Brain pericyte (primary cell): ENCODE measurements at places on chromosomes 3 and 15.
A peak's percentile ranks its signal among the peaks of the same experiment; 100 is the strongest.

DNA sequence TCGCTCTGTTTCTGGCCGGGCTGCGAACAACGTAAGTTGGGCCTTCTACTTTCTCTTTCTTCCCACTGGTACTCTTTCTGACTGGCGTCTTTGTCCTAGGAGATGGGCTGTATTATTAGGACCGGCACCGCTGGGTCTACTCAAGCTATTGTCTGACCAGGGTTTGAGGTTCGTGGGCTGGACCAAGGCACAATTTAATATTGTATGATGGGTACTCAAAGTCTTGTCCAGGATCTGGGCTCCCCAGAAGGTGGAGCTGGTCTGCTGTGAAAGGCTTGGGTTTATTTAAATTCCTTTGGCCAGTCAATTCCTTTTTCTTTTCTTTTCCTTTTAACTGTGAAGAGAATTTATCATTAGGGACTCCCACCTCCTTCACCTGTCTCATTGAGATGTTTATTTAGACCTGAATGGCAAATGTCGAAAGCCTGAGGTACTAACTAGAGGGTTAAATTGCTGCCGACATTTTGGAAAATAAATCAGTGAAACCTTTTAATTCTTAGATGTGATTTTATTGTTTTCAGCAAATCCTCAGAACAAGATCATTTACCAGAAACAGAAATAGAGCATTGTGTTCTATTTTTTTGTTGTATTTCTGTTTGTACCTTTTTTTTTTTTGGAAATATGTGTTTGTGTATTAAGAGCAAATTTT lies 410 bp downstream of the LRRC49 start:
- DNase-seq = peak; percentile 40

DNA sequence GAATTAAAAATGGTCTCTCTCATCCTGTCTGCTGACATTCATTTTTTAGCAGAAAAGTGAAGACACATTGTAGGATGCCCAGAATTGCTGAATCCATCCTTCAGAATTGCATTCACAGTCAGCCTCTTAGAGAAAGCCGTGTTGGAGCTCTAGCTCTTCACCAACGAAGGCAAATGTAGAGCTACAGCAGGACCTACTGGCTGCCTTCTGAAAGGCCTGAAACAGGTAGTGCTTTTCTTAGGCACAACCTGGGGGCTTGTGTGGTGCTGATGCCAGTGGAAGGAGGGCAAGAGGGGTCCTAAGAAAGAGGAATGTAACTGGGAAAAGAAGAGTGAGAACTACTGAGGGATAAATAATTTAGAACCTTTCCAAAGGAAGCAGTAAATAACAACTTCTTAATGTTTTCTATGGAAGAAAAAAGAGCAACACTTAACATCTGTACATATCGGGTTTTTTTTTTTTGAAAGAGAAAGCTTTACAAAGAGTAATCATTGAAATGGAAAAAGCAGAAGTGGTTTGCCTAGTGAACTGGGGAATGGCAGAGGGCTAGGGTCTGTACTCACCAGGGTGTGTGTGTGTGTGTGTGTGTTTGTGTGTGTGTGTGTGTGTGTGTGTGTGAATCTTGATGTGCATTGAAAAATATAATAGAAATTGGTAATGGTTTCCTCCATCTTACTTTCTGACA lies 297.8 kb downstream of the SATB1 start:
- DNase-seq = no peak

- DNase-seq = no peak
Measured at GRCh38 chr3:111301238-111301798, 229.7 kb downstream of the NECTIN3 start.

DNA sequence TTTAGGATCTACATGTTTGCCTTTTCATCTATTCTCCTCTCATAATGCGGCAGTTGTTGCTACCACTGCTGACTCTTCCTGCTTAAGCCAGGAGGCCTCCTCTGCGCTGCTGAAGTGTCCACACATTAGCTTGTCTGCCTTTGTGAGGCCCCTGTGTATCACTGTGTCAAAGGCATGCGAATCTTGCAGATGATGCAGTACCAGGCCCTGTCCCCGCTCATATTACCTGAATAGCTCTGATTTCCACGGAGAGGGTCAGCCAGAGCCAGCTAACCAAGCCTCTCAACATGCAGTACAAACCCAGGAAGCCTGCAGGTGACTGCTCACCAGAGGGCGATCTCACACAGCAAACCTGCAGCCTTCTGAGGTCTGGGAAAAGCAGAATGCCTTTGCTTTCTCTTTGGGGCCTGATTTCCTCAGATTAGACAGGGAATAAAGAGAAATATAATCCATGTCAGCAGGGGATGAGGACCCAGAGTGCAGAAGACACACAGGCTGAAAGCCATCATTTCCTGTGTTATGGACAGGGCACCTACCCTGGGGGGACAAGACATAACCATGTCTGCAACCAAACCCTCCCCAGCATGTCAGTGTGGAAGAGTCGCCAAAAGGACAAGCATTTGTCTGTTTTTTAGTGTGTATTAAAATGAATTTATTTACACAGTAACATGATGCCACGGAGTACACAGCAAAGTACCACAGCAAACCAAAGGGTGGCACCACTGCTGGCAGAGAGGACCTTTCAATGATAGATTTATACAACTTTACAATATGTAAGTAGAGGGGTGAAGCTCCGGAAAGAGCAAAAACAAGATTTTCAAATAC lies 36.8 kb upstream of the TSPAN3 start:
- DNase-seq = peak; percentile 30

- DNase-seq = no peak
Measured at GRCh38 chr3:195462308-195462610, 19.4 kb upstream of the ACAP2 start.

DNA sequence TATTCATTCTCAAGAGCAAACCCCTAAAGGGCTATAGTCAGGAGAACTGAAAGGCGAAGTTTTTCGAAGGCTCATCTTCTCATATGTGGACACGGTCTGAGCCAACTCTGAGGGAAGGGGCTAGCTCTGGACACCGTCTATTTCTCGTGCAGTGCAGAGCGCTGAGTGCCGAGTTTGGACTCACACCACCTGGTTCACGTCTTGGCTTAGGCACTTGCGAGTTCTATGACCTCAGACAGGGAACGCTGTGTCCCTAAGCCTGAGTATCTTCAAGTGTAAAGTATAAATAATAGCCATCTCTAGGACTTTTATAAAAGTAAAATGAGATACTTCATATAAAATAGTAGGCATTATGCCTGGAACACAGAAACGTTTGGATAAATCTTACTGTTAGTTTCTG lies 223.7 kb downstream of the FMN1 start:
- DNase-seq = no peak

GRCh38 chr3:119295816-119296726 lies 1.9 kb downstream of the ARHGAP31 start:
- DNase-seq = no peak

DNA sequence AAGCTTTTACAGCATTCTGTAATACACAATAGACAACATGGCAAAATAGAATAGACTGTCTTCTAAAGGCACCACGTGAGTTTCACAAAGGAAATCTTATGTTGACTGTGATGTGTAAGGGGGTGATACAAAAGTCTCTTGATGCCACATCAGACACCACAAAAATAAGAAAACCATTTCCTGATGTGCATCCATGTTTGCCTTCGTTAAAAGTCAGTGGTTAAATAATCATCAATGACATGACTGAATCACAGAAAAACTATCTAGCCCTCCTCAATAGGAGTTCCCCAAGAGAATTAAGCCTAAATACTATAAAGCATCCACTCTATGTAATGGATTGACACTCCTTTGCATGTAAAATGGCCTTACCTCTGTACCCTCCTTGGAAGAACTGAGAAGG lies 198.6 kb upstream of the SLC2A2 start:
- no peak for DNase-seq

DNA sequence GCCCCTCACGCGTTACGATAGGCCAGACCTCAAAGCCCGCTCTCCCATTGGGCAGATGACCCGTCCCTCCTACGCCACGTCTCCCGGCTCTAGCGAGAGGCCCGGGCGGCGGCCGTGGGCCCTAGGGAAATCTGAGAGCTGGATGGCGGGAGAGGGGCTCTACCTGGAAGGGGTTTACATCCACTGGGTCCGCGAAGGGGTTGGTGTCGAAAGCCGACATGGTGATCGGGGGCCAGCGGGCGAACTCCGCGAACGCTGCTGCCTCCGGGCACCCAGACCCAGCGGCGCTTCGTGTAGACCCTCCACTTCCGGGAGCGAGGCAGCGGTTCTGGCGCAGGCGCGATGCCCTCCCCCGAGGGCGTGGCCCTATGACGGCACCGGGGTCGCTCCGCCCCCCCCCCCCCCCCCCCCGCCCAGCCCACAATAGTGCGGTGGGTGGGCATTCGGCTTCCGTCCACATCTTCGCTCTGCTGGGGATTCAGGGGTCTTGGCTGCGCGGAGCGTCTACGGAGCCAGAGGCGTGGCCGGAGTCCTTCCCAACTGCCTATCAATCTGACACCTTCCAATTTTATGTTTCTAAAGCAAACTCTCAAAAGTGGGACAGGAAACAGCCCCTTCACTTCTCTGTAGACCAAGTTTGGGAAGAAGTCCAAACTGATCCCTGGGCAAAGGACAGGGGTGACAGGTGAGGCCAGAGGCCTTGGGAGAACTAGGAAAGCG lies at the start of gene SCAMP2:
Gene SCAMP2 (minus strand): TSS at position 330 of the 720 bp plus-strand sequence. CDS start 110 bp downstream, at position 220.
- DNase-seq = peak; percentile 82

DNA sequence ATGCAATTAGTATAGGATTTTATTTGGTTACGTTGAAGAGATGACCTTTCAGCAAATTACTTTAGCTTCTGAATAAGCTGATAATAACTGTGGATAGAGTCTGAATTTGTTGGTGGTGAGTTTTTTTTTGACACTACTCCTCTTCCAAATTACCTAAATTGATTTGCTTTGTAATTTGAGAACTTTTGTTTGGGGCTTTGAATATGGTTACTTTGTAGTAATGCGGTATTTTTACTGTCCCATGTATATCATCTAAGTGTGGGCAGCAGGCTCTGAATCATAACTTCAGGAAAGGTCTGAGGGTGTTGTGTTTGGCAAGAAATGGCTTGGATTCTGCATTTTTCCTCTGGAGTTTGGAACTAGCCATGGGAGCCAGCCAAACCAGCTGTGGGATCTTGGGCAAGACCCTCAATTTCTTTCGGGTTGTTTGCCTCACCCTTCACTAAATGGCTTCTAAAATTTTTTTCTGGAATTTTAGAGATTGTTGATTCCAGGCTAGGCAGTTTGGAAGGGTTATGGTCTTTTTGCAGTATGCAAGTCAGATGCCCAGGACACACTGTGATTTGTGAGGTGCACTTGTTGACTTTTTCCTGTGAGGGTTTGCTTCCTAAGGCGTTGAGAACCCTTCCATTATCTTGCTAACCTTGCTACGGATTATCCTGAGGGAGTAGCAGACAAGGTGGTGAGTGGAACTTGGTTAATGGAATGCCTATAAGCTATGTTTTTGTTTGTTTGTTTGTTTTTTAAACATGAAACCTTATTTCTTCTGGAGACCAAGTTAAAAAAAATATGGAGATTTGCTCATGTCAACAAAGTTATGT lies 10.4 kb downstream of the PTPRG start:
- no peak for DNase-seq

DNA sequence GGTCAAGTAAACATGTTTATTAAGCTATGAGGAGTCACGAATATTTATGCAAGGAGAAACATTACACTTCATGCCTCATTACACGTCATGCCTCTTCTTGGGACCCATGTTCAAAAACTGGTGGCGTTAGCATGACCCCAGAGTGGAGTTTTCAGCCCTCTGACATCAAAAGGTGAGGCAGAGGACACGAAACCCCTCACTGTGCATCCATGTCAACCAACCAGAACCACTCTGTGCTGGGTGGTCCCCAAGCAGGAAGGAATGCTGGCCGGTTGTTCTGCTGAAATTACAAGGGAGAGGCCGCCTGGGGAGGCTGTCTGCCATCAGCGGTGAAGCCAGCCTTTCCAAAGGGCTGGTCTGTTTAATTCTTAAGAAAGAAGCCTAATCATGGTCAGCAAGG lies 83.4 kb downstream of the GABRB3 start:
- DNase-seq = no peak

DNA sequence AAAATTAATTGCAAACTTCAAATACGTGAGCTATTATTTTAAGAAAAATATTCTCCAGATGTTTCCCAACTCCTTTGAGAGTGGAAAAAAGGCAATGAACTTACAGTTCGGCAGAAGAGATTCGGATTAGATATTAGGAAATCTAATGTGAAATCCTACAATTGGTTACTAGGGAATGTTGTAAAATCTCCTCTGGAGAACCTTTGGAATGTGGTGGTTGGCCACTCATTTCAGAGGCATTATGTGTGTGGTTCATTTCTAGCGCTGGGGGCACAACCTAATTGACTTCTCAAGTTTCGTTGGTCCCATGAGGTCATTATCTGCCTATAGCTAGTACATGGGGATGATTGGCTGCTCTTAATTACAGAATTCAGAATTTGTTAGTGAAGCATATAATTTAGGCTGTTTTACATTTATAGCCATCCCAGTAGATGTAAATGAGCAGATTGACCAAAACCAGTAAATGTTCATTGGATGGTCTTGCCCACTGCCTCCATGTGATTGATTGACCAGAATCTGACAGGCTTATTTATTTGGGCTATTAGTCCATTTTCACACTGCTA lies 34.6 kb upstream of the CMSS1 start:
- no peak for DNase-seq

GRCh38 chr3:169662132-169662842 lies 1.2 kb downstream of the MECOM start:
- no peak for DNase-seq

- peak; percentile 92 for DNase-seq
Measured at GRCh38 chr3:11556851-11557644, 86.7 kb downstream of the VGLL4 start.

DNA sequence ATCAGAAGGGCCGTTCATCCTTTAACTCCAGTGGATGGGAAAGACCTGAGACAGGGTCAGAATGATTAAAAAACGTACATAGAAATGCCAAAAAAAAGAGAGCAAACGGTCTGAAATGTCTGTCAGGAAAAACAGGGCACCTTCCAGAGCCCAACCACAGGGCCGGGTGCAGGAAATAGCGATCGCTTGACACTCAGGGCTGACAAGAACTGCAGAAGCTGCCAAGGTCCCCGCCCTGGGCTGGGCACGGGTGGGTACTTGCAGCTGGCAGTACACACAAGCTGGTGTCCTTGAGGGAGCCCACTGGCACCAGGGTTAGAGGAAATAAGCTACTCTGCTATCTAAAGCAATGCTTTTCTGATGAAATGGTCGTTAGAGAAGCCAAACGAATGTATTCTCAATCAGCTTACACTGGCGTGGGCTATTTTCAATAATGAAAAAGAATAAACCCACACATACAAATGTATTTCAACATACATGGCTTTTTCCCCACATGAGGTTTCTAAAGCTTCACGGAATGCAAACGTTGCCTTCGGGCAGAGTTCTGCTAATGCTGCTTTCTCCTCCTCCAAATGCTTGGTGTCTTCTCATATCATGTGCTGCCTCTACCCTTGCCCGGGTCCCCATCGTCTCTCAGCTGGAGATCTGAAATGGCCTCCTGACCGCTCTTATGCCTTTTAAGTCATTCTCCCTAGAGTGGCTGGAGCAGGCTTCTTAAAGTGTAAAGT lies 15.6 kb downstream of the FRMD4B start:
- DNase-seq = no peak
